MM.1S (cell line): ENCODE measurements at places on chromosomes 7 and 10.

DNA sequence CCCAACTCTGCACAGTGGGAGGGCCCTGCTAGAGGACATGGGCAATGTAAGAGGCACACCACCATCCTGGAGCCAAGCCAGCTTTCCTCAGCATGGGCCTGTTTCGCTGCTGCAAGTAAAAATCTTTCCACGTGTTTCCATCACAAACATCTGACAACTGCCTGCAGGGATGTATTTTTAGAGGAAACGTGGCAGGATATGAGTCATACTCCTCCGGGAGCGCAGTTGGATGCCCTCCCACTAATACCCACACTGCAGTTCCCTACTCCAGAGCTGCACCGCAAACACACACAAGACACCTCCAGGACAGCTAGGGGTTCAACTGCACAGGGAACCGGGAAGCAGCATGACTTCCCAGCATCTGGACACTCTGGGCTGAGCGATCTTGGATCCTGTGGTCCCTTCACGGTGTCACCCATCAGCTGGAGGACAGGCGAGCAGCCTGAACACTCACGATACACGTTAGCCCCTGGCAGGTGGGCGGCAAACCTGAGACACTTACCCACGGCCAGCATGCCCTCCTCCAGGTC lies 26.1 kb downstream of the PLAC9 start:
- no peak for DNase-seq

GRCh38 chr7:5774136-5774535 lies 7.3 kb downstream of the RNF216 start:
- no peak for DNase-seq

DNA sequence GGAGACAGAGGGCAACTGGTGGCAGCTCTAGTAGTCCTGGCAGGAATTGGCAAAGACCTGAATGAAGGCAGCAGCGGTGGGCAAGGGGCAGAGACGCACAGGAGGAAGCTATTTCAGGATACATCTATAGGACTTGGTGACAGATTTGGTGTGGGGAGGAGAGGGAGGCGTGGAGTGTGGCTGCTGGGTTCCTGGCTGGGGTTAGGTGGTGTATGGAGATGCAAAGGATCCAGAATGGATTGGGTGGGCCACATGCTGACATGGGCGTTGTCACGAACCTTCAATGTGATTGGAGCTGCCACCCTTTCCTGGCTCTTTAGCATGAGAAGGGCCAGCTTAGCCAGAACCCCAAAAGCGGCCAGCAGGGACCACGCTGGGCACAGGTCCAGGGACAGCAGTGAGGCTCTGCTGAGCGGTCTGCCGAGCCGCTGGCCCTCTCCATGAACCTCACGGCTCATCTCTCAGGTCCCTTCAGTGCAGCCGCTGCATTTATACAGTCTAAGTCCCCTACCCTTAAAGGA lies 10.2 kb upstream of the ADCY1 start:
- DNase-seq = no peak

DNA sequence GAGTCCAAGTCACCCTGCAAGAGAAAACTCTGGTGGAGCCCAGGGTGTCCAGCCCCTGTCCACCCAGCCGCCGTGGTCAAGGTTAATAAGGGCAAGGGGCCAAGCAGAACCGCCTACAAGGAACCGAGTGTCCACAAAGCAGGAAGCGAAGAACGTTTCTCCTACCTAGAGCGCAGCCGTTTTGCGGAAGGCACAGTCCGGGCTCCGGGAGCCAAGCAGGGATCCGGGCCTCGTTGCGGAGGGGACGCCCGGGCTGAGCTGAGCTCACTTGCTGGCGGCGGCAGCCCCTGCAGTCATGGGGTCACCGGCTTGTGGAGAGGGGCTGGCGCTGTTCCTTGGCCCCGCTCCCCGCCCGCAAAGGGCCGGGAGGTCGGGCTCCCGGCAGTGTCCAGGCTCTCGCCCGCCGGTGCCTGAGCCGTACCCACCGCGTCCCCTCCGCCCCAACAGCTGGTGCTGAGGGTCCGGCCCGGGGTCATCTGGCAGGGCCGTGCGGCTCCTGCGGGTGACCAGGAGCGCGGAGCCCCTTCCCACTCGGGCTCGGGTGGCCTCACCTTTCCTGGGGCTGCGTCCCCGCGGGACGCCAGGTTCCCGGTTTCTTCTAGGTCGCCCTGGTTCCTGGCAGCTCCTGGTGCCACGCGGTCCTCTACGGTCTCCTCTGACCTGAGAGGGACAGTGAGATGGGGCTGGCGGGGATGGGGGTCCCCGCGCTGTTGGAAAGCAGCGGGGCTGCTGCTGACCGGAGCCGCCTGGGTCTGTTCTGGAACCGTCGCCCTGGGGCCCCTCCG lies 14.0 kb upstream of the ZNF273 start:
- no peak for DNase-seq

- no peak for DNase-seq
Observed at GRCh38 chr10:129474642-129475041, 7.6 kb downstream of the MGMT start.

DNA sequence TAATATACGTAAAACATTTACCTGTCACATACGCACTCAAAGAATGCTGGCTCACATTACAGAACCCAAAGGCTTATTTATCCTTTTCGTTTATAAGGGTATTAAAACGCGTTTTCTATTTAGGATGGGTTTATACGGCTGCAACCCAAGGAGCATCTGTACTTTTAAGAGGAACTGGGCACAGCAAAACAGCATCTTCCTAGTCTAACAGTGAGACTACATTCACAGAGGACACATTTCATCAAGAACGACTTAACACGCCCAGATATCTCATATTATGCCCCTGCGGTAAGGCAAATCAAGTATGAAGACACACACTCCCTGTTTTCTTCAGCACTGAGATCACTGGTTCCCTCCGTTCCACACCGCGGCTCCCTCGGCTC lies 533 bp upstream of the DMTF1 start:
- no peak for DNase-seq

GRCh38 chr10:79470096-79470495 lies 24.7 kb upstream of the ZCCHC24 start:
- DNase-seq = no peak

GRCh38 chr10:114824391-114824790 lies 2.8 kb downstream of the FHIP2A start:
- DNase-seq = no peak
